ENCODE measurements at places on chromosomes 2 and 18.

DNA sequence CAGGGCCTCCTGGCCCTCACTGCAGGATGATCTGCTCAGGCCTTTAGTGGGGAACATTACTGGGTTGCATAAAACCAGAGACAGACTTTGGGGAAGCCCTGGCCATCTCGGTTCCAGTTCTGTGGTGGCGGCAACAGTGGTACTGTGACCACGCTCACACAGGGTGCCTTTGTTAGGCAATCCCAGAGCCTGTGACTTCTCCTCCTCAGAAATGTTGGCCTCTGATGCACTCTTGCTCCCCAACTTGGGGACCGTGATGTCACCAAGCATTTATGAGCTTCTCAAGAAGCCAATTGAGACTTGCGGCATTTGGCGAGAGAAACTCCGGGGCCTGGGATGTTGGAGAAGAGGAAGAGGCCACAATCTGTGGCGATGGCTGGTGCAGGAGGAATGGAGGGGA, 80.9 kb upstream of the PKDCC start:
- DNase-seq = no peak

GRCh38 chr2:104572834-104573233, 281.1 kb upstream of the POU3F3 start:
- no peak for DNase-seq

- no peak for DNase-seq
Observed at GRCh38 chr2:232488721-232489300, 1.2 kb upstream of the ECEL1 start.

- DNase-seq = no peak
Observed at GRCh38 chr2:147288131-147288530, 556.7 kb upstream of the ACVR2A start.

DNA sequence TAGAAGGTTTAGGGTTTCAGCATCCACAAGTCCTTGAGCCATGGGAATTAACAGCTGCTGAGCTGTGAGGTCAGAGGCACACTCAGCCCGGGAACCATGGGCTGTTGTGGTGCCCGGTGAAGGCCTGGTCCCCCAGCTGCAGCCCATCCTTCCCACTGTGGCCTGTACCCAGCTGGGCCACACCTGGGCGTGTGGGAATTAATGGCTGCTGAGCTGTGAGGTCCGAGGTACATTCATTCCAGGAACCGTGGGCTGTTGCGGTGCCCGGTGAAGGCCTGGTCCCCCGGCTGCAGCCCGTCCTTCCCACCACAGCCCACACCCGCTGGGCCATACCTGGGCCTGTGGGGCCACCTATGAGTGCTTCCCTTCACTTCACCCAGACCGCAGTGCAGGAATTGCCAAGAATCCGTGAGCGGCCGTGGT, 25.2 kb downstream of the TMEM18 start:
- DNase-seq = no peak

DNA sequence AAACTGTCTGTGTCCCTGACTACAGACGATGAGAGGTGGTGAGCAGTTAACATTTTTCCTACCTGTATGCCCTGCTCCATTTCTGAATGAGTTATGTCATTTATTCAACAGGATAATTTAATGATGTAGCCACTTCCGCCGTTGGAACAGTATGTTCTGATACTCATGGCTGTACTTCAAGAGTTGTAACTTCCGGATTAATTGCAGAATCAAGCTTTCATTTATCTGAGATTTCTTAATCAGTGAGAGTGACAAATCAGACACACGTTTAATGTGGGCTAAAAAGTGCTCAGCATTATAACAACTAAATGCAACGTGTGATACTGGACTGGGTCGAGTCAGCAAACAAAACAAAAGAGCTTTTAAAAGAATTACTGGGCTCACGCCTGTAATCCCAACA, 107.7 kb downstream of the KCTD1 start:
- DNase-seq = no peak

DNA sequence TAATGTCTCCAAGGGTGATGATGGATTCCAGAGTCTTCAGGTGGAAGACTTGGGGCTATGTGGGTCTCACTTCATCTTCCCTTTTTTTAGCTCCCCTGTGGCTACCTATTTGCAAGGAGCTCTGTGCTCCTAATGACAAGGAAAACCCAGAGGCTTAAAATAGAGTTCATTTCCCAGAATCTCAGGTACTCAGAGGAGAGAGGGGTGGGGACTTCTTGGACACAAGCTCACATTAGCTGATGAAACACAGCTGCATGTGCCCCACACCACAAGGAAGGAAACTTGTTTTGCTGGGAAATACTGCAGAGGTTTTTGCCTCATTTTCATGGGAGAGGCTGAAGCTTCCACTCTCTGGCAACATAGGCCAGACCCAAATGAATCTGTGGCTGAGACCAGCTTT, 138.6 kb upstream of the SLC1A4 start:
- DNase-seq = no peak

DNA sequence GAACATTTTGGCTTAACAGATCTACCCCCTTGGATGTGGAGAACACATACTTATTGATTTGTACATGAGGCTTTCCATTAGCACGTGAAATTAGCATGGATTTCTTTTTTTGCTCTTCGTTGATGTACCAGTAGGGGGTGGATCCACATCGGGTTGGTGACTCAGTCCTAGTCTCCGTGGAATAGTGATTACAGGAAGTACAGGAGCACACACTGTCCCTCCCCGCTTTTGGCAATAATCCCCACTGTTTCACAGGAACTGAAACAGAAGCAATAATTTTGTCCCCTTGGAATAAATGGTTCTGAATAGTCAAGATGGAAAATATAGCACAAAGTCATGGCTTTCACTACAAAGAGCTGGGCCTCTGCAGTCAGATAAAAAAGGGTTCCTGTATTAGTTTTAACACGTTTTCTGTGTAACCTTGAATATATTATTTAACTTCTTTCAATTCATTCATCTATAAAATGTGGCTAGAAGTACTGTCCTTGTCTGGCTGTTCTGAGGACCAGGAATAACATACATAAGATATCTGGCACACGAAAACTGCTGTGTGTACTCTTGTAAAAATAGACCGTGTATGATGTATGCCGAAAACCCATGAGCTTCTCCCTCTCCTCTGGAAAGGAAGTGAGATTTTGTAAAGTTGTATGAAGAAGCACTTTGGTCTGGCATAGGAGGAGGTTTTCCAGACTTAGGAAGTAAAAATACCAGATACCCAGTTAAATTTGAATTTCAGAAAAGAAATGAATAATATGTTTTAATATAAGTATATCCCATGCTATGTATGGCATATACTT, 229.2 kb downstream of the GALR1 start:
- no peak for DNase-seq

All from stimulated activated CD4-positive, alpha-beta T cell treated with anti-CD3 and anti-CD28 coated beads, Interleukin-15, amount 100 ng/mL, for 1 hour (primary cell).